ENCODE measurements at places on chromosomes 11 and 22.

GRCh38 chr11:119436093-119436492 lies 13.1 kb upstream of the THY1 start:
- no peak for DNase-seq

DNA sequence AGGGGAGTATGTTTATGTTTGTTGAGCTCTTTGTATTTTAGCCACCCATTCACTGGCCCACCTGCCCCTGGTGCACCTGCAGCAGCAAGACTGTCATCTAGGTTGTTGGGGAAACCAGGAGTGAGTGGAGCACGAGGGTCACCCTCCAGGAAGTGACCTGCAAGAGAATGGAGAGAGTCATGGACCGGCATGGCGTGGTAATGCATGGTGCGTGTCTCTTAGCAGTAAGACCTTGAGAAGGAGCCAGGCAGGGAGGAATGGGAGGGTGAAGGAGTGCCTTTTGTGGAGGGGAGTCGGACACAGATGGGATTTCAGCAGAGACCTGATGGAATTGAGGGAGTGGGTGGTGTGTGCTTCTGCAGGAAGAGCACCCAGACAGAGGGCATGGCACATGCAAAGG lies 37.9 kb downstream of the KCNQ1 start:
- no peak for DNase-seq

DNA sequence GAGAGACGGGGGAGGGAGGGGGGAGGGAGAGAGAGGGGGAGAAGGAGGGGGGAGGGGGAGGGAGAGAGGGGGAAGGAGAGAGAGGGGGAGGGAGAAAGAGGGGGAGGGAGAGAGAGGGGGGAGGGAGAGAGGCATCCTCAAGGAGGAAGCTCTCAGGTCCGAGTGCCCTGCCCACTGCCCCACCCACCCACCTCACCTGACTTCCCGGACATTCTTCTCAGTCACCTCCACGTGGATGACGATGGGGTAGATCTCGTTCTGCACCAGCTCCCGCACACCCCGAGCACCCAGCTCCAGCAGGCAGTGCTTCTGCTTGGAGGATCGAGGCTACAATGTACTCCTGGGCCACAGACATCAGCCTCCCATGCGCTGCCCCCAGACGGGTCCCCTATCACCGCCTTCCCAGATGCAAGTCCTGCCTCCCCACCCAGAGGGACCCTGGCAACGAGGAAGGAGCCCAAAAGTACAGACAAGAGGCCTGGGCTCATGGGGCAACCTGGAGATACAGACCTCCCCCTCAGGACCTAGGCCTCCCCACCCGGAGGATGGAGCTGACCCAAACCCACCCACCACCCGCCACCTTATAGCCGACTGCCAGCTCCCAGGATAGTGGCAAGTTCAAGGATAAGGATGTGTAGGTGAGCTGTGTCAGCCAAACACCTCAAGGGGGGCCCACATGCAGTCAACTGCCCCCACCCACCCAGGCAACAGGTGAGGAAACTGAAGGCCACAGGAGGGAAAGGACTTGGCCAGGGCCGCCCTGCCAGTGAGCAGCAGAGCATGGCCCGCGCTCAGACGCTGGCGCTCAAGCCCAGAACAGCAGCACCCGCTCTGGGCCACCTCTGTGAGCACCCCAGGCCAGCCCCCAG lies 5.6 kb upstream of the MFNG start:
- DNase-seq, result no peak

DNA sequence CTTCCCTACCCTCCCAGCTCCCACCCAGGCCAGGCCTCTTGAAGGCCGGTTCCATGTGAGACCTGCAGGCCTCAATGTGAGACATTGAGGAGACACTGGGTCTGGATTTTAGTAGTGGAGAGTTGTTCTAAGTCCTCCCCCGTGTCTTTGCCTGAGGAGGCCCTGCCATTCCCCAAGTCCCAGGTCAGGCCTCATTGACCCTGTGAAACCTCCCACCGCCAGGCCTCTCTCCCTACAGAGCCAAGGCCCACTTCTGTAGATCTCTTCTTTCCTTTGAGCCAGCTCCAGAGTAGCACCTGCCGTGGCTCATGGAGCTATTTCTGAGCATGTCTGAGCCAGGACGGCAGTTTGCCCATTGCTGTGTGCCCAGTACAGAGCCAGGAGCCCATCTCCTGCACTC lies 1419.6 kb downstream of the TBC1D22A start:
- no peak for DNase-seq
